ENCODE measurements at places on chromosomes 7 and 10.

DNA sequence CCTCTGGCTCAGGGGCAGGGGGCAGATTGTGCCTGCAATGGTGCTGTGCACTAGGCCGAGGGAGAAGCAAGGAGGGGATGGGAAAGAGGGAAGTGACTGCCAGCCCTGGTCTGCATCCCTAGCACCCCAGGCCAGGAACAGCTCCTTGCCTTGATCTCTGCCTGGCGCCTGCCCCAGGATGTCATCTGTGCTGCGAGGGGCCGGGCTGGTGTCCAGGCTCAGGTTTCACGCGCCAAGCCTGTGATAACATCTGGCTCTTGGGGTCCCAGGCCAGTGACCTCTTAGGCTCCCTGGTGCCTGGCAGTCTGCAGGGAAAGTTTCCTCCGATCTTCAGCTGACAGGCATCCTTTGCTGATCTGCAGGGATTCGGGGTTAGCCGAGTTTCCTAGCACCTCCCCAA is 193.5 kb upstream of the GPR26 start:
- no peak for DNase-seq

DNA sequence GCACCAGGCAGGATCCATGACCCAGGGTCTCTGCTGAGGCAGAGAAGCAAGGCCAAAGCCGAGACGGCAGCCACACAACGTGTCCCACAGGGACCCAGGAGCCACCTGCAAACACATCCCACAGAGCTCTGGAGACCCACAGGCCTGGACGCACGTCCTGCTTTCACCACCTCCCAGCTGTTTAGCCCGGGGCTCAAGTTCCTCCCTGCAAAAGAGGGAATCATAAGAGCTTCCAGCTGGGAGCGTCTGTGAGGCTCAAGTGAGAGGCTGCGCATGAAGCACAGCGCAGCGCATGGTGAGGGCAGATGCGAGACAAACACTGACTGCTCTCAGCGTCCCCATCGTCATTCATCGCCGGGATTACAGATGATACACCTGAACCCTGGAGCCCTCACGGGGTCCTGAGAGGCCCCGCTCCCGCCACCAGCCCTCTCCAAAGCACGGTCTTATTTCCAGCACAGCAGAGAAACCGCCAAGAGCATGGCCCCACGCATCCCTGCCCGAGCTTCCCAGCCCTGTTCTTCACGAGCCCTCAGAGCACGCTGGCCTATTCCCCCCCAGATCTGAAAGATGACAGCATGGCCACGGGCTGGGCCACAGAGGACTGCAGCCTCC is 88.7 kb downstream of the MAD1L1 start:
- DNase-seq = no peak

DNA sequence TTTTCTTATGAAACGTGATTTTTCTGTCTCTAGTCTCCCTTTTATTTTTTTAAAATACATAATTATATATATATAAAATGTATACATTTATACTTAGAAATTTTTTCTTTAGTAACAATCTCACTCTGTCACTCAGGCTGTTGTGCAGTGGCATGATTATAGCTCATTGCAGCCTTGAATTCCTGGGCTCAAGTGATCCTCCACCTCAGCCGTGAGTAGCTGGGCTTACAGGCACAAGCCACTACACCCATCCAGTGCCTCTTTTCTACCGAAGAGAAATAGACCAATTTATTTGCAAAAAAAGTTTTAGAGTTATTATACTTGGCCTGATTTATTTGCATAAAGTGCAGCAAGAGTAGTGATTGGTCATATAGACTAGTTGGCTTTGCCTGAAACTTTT is 72.2 kb downstream of the MAPK8 start:
- DNase-seq = no peak

DNA sequence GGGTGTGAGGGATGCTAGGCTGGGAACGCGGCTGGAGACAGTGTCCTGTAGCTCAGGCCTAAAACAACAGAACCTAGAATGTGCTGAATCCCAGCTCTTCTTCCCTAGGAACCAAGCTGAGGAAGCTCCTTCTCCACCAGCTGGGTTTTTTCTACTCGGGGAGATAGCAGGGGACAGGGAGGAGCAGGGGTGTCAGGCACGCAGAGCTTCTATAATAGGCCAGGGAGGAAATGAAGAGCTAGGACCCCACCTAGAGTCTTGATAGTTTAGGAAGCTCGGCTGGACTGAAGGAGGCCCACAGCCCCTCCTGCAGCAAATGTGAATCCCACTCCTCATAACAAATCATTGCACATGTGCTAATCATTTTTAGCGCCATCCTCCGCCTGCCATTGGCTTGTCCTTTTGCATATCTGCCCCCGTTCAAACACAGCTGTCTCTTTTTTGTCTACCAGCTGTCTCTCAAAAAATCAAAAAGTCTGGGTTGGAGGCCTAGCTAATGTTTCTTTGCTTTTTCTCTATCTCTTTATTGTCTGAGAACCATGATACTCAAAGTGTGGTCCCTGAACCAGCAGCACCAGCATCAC is 24.1 kb upstream of the FAM180A start:
- no peak for DNase-seq

DNA sequence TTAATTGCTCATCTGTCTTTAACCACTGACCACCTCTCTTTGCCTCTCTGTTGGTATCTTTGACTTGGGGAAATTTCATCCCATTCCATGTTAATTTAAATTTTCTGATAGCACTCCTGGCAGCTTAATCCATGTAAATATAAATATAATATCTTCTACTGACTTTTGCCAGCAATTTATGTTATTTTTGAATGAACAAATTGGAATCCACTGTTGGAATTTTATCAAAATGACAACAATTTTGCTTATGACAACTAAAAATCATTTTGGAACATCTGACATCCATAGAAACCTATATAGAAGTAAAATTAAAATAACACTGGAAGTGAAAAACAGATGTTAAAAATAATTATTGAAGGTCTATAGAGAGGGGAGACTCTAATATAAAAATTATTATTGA is 176.5 kb upstream of the AKR1E2 start:
- DNase-seq = no peak

- DNase-seq = no peak
Measured at GRCh38 chr10:48595539-48595932, 9.3 kb downstream of the ARHGAP22 start.

All from activated B cell treated with CpG ODN at 0.5 μM for 24 hours (primary cell).